ENCODE measurements at places on chromosomes 1 and 21. TPM values are rescaled to one million over a fixed set of nuclear protein-coding genes. Genes with fewer than 3 reads are reported as not detected.

DNA sequence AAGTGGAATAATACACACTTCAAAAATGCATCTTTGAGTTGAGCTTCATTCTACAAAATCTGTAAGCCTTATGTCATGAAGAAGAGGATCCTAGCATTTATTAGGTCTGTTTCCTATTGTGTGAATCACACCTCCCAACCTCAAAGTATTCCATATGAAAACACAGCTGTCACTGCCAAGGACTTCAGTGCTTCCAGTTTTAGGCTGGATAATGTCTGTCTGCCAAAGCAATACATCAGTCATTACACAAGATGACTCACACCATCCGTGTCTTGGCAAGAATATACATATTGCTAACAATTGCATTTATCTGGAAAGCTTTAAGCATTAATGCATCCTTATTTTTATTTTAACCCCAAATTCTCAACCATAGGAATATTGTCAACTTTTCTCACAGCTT lies 125.7 kb upstream of the TMPRSS15 start:
- DNase-seq = no peak
- no peaks in the 10 kb centered on the region for H3K4me1 ChIP-seq
- H3K36me3 ChIP-seq = no peaks in the 10 kb centered on the region
- no peaks in the 10 kb centered on the region for H3K27me3 ChIP-seq

DNA sequence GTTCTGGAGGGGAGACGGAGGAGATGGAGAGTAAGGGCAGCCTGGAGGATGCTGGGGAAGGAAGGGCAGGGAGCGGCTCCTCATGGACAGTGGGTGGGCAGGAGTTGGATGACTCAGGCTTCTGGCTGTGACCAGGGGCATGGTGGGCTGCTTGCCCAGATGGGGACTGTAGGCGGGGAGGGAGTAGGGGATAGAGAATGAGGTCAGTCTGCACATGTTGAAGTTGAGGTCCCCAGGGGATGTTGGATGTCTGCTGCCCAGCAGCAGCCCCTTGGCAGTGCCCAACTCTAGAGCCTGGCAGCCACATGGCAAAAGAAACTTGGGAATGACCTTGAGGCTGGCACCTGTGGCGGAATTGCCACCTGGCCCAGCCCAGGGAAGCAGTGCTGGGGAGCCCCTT lies 6.4 kb downstream of the SELENON start:
- peak; percentile 49 for DNase-seq
- H3K4me1 ChIP-seq = no peaks in the 10 kb centered on the region
- peaks cover 36% of the 10 kb centered on the region for H3K36me3 ChIP-seq
- H3K4me3 ChIP-seq = no peak overlapping the region
- H3K27me3 ChIP-seq = no peaks in the 10 kb centered on the region

- DNase-seq = no peak
- no peaks in the 10 kb centered on the region for H3K27me3 ChIP-seq
These were observed 191.4 kb downstream of the FOXD2 start for GRCh38 chr1:47629201-47629600.

- H3K36me3 ChIP-seq = no peaks in the 10 kb centered on the region
- DNase-seq = no peak
- no peak overlapping the region for H3K27ac ChIP-seq
- H3K4me3 ChIP-seq = no peak overlapping the region
- peaks cover 36% of the 10 kb centered on the region for H3K27me3 ChIP-seq
These were observed 45.8 kb downstream of the NR5A2 start for GRCh38 chr1:200073286-200073637.

- DNase-seq = no peak
- H3K4me1 ChIP-seq = peaks cover 11% of the 10 kb centered on the region
- H3K4me3 ChIP-seq = no peak overlapping the region
These were observed 191.9 kb downstream of the RERE start for GRCh38 chr1:8625491-8625890.

GRCh38 chr1:145983960-145984830 lies 12.2 kb downstream of the TXNIP start:
- no peak for DNase-seq
- no peaks in the 10 kb centered on the region for H3K27me3 ChIP-seq
- H3K27ac ChIP-seq = no peak overlapping the region
- no peak overlapping the region for H3K4me3 ChIP-seq
- no peaks in the 10 kb centered on the region for H3K36me3 ChIP-seq

DNA sequence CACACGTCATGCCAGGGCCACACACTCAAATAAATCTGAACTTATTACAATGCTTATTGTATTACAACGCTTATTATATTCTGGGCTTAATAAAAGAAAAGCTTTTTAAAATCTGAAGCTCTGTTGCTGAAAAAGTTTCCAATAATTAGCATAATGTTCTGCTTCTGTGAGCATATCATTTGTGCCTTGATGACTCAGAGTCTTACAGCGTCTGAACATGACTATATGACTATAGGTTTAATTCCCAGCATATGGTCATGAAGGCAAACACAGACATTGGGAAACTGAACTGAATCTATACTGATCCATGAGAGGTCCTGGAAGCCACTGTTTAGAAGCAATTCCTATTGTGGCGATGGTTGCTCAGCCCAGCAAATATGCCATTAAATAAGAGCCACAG lies 66.3 kb downstream of the SIM2 start:
- no peaks in the 10 kb centered on the region for H3K4me1 ChIP-seq
- H3K36me3 ChIP-seq = no peaks in the 10 kb centered on the region
- H3K27ac ChIP-seq = no peak overlapping the region
- no peak for DNase-seq

GRCh38 chr1:214401666-214402065 lies 120.7 kb downstream of the SMYD2 start:
- peaks cover 50% of the 10 kb centered on the region for H3K36me3 ChIP-seq
- peaks cover 7% of the 10 kb centered on the region for H3K4me1 ChIP-seq
- H3K27ac ChIP-seq = no peak overlapping the region
- H3K27me3 ChIP-seq = no peaks in the 10 kb centered on the region
- H3K4me3 ChIP-seq = no peak overlapping the region

- no peak overlapping the region for H3K4me3 ChIP-seq
- DNase-seq = no peak
- H3K27me3 ChIP-seq = no peaks in the 10 kb centered on the region
- H3K36me3 ChIP-seq = no peaks in the 10 kb centered on the region
These were observed 14.7 kb upstream of the TRAF3IP3 start for GRCh38 chr1:209741193-209741592.

- H3K36me3 ChIP-seq = no peaks in the 10 kb centered on the region
- H3K4me1 ChIP-seq = no peaks in the 10 kb centered on the region
- DNase-seq = no peak
- H3K27ac ChIP-seq = no peak overlapping the region
- H3K4me3 ChIP-seq = no peak overlapping the region
These were observed 105.5 kb downstream of the TNR start for GRCh38 chr1:175637911-175638310.

The RRAGC gene
- polyA plus RNA-seq = 8.8 TPM

The TSPAN1 gene
- 12.2 TPM for polyA plus RNA-seq

The IGSF9 gene
- polyA plus RNA-seq = 0.86 TPM

Data from SK-N-SH (cell line).